Mesothelial cell of epicardium (in vitro differentiated cells): ENCODE measurements at places on chromosomes 5 and 9.

DNA sequence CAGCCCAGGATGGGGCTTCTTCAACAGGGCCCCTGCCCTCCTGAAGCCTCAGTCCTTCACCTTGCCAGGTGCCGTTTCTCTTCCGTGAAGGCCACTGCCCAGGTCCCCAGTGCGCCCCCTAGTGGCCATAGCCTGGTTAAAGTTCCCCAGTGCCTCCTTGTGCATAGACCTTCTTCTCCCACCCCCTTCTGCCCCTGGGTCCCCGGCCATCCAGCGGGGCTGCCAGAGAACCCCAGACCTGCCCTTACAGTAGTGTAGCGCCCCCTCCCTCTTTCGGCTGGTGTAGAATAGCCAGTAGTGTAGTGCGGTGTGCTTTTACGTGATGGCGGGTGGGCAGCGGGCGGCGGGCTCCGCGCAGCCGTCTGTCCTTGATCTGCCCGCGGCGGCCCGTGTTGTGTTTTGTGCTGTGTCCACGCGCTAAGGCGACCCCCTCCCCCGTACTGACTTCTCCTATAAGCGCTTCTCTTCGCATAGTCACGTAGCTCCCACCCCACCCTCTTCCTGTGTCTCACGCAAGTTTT lies 23.6 kb downstream of the PCDHGC5 start:
- peaks cover 9% of the 10 kb centered on the region for H3K36me3 ChIP-seq
- H3K4me1 ChIP-seq: peaks cover 58% of the 10 kb centered on the region
- H3K27me3 ChIP-seq: no peaks in the 10 kb centered on the region
- DNase-seq: peak; percentile 91
- peak overlapping the region; percentile 95 for H3K27ac ChIP-seq
- H3K4me3 ChIP-seq: peak overlapping the region; percentile 79

DNA sequence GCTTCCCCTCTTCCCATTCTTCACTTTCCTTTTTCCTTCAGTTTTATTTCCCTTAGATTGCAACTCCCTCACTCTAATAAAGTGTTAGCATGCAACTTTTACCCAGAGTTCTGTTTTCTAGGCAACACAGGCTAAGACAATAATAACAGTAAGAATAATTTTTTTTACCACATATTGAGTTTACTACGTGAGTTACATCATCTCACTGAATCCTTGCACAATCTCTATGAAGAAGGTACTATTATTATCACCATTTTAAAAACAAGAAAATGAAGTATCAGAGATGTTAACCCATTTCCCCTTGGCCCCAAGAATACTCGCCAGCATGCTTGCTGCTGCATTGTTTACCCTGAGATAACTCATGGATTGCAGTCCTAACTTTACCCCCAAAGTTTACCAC lies 53.7 kb upstream of the SMIM32 start:
- H3K27ac ChIP-seq: no peak overlapping the region
- no peak for DNase-seq
- no peaks in the 10 kb centered on the region for H3K36me3 ChIP-seq
- no peak overlapping the region for H3K4me3 ChIP-seq
- H3K27me3 ChIP-seq: peaks cover 21% of the 10 kb centered on the region

DNA sequence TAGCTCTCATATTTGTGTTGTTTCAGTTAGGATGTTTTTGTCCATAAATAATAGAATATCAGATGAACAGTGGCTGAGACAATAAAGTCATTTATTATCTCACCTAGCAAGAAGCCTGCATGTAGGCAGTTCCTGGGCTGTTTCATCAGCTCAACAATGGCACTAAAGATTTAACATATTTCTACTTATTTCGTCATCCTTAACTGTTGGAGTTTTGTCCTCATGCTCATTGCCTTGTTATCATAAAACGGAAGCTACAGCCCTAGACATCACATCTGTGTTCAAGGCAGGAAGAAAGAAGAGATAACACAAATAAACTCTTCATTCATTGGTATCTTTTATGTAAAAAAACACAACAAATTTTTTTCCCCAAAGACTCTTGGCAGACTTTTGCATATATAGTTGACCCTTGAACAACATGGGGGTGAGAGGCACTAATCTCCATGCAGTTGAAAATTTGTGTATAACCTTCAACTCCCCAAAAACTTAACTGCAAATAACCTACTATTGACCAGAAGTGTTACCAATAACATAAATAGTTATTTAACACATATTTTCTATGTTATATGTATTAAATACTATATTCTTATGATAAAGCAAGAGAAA lies 277.2 kb upstream of the ADRA1B start:
- no peaks in the 10 kb centered on the region for H3K4me1 ChIP-seq
- no peak overlapping the region for H3K4me3 ChIP-seq
- H3K27me3 ChIP-seq: no peaks in the 10 kb centered on the region

GRCh38 chr5:72949481-72949880 lies 6.4 kb upstream of the FCHO2 start:
- H3K4me3 ChIP-seq: no peak overlapping the region
- no peaks in the 10 kb centered on the region for H3K36me3 ChIP-seq
- H3K27ac ChIP-seq: no peak overlapping the region

DNA sequence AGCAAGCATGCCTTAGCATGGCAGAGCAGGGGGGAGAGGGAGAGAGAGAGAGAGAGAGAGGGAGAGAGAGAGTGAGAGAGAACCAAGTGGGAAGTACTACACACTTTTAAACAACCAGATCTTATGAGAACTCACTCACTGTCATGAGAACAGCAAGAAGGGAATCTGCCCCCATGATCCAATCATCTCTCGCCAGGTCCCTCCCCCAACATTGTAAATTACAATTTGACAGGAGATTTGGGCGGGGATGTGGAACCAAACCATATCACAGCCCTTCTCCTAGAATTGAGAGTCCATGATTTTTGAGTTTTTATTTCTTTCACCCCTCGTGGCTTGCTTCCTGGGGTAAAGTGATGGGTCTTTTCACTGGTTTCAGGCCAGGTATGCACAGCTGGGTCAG lies 98.8 kb downstream of the DOCK2 start:
- H3K4me3 ChIP-seq: no peak overlapping the region
- DNase-seq: no peak
- no peaks in the 10 kb centered on the region for H3K4me1 ChIP-seq
- no peak overlapping the region for H3K27ac ChIP-seq
- H3K36me3 ChIP-seq: no peaks in the 10 kb centered on the region
- H3K27me3 ChIP-seq: peaks cover 43% of the 10 kb centered on the region
